Central memory CD4-positive, alpha-beta T cell (primary cell): ENCODE measurements at places on chromosomes 11 and 22.

- no peak for DNase-seq
Measured at GRCh38 chr11:17683377-17684161, 35.8 kb upstream of the MYOD1 start.

DNA sequence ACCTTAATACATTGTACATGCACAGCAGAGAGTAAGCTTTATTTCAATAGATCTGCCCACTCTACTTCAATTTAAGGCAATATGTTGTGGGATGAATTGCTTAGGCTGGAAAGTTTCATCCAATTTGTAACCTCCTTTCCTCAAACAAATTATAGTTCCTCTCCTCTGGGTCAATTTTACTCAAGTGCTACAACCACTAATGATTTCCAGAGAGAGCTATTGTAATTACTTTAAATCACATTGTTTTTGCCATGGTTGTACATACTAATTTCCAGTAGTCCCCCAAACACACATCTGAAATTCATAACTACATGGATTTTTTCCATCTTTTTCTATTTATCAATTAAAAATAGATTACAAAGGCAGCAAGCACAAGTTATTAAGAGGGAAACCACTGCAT, 72.9 kb downstream of the APIP start:
- no peak for DNase-seq

DNA sequence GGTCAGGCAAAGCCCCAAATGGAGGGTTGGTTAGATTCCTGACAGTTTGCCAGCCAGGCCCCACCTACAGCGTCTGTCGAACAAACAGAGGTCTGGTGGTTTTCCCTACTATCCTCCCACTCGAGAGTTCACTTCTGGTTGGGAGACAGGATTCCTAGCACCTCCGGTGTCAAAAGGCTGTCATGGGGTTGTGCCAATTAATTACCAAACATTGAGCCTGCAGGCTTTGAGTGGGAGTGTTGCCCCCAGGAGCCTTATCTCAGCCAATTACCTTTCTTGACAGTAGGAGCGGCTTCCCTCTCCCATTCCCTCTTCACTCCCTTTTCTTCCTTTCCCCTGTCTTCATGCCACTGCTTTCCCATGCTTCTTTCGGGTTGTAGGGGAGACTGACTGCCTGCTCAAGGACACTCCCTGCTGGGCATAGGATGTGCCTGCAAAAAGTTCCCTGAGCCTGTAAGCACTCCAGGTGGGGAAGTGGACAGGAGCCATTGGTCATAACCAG, 4.7 kb upstream of the TTC36 start:
- no peak for DNase-seq

GRCh38 chr22:27381552-27381951, 420.0 kb downstream of the MN1 start:
- DNase-seq, result no peak

DNA sequence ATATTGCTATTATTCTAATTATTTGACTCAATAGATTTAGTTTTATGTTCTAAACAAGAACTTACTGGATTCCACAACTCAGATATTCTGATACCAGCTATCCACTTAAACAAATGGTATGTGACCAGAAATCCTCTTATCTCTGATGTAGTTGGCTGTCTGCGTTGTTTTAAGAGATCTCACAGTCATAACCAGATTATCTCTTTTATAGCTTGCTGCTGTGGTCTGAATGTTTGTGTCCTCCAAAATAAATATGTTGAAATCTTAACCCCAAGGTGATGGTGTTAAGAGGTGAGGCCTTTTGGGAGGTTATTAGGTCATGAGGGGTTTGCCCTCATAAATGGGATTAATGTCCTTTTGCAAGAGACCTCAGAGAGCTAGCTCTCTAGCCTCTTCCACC, 12.7 kb downstream of the ANKRD42 start:
- no peak for DNase-seq

GRCh38 chr11:119635776-119636175, 93.2 kb downstream of the NECTIN1 start:
- DNase-seq, result no peak

DNA sequence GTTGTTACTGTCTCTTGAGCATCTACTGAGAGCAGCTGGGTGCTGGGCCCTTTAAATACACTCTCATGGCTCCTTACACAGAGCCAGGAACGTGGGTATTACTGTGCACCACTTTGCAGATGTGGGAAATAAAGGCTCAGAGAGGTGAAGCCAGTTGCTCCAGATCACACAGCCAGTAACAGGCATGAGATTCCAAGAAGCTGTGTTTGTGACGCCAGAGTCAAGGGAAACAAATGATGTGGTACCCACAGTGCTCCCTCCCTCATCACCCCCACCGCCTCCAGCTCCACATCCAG, 1.4 kb upstream of the PRDM11 start:
- DNase-seq, result no peak

DNA sequence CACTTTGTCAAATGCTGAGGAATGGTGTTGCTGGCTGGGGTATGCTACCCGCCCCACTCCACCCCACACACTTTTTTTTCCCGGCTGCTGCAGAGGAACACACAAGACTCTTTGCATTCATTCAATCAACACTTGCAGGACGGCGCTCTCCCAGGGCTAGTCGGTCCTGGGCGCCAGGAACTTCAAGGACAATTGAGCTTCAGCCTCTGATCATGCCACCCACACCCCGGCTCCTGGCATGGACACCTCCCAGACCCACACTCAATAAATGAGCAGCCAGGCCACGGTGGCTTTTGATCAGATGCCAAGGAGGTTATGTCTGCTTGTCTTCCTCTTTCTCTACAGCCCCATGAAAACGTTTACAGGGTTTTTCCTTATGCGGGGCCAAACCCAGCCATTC, 19.8 kb downstream of the TPST2 start:
- DNase-seq, result no peak

GRCh38 chr22:41925783-41926460, 684 bp downstream of the TNFRSF13C start:
- DNase-seq, result peak; percentile 72
